ENCODE measurements at places on chromosomes 12 and 14.

DNA sequence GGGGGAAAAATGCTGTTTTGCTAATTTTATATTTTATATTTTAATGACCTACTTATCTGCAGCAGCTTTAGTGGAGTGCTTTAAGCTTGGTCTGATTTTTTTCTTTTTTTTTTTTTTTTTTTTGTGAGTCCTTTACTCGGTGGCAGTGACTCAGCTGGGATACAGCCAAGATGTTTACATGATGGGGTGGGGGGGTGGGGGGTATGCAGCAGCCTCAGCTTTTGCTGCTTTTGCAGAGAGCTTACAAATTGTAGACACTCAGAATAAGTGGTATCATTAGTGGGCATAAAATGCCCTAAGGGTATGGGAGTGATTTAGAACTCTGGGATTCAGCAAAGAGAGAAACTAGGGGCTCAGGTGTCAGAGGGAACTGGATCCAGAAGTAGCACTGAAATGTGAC lies 38.2 kb upstream of the ARHGAP5 start:
- DNase-seq: no peak

GRCh38 chr12:100612606-100613005 lies 39.1 kb downstream of the GAS2L3 start:
- no peak for DNase-seq

DNA sequence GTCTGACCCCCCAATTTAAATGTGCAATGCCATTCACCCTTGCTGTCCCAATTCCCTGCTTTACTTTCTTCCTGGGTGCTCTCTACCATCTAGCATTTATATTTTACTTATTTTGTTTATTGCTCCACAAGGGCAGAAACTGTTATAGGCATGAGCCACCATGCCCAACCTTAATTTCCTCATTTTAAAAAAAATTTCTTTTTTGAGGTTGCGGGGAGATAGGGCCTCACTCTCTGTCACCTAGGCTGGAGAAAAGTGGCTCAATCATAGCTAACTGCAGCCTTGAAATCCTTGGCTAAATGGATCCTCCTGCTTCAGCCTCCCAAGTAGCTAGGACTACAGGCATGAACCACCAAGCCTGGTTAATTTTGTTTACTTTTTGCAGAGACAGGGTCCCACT lies 13.0 kb downstream of the HPD start:
- DNase-seq: no peak

DNA sequence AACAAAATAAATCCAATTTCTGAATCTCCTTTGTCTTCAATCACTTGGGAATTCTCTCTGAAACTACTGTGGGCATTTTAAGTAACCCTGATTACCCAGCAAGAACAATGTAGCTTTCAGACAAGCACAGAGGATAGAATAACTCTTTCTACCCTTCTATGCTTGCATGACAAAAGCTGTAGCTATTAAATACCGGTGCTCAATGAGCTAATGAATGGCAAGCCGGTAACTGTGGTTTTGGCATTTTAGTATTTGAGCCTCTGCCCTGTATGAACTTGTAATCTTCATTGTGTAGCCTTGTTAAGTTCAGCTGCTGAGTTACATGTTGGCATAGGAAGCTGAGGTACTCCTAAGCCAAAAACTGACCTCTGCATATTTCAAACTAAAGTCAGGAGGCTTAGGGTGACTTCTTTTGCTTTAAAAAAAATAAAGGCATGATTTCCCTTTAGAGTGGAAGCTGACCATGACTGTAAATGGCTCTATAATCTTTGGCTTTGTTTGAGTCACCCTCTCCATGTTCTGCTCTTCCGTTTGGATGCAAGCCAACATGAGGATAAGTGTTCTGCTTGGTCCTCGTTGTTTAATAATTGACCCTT lies 171.0 kb upstream of the HIF1A start:
- DNase-seq: no peak

- DNase-seq: no peak
These were observed 9.8 kb downstream of the ZNF219 start for GRCh38 chr14:21088687-21089086.

DNA sequence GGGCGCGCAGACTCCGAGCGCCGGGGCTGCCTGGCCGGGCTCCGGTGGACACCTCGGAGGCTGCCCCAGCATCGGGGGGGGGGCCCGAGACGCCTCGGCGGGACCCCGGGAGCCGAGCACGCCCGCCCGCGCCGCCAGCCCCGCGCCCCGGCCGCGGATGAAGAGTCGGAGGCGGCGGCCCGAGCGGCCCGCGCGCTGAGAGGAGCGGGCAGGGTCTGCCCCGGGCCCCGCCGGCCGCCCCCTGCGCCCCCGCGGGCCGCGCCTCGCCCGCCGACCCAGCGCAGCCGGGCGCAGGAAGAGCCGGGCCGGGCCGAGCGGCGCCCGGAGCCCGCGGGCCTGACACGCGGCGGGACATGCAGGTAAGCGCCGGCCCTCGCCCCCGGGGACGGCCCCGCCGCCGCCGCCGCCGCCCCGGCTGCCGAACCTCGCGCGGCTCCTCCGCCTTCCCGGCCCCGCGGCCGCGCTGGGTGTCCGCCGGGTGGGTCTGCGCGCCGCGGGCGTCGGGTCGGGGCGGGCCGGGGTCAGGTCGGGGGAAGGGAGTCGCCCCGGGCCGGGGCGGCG lies 63.7 kb downstream of the FBXL14 start:
- DNase-seq: peak; percentile 73

DNA sequence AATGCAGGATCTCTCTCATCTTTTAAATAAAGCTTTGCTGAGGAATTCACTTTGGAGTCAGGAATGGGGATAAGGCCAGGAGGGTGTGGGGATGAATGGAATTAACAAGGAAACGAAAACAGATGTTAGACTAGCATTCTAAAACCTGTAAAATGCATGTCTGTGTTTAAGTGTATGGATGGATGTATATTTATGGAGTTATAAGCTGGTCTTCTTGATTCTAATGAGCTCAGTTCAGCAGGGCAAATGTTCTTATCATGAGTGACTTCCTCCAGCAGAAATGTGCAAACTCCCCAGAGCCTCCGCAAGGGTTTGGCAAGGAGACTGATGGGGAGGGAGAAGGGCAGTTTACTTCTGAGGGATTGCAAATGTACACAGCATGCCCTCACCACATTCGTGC lies 149.1 kb downstream of the NTF3 start:
- DNase-seq: no peak

Measured in GM20000 (cell line).